NCI-H146 (cell line): ENCODE measurements at places on chromosomes 13 and 19.

GRCh38 chr13:48625413-48626076, 28.2 kb upstream of the CYSLTR2 start:
- no peak for DNase-seq

GRCh38 chr19:18735752-18736151, 52.3 kb downstream of the CRTC1 start:
- DNase-seq, result no peak

DNA sequence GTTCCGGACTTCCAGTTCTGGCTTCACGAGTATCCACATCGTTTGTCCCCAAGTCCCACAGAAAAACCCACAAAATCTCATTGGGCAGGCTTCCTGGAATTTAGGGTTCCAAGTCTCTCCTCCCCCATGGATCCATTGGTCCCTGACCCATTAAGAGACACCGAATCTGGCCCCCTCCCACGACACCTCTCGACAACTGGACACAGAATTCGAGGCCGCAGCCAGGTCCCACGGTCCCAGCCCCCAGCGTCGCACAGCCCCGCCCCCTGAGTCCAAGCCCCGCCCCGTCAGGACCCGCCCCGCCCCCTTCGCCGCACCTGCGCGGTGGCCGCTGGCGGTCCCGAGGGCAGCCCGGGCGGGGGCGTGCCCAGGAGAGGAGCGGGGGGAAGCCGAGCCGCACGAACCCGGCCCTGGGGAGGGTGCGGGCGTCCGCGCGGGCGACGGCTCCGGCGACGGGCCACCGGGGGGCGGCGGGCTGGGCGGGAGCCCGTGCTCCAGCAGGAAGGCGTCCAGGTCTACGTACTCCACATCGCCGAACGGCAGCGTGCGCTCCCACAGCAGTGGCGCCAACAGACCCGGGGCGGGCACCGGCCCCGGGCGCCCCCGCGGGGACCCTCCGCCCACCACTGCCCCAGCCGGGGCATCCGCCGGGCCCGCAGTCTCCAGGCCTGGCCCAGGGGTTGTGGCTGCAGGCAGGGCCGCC, 1.8 kb downstream of the DBP start:
- DNase-seq, result peak; percentile 80

DNA sequence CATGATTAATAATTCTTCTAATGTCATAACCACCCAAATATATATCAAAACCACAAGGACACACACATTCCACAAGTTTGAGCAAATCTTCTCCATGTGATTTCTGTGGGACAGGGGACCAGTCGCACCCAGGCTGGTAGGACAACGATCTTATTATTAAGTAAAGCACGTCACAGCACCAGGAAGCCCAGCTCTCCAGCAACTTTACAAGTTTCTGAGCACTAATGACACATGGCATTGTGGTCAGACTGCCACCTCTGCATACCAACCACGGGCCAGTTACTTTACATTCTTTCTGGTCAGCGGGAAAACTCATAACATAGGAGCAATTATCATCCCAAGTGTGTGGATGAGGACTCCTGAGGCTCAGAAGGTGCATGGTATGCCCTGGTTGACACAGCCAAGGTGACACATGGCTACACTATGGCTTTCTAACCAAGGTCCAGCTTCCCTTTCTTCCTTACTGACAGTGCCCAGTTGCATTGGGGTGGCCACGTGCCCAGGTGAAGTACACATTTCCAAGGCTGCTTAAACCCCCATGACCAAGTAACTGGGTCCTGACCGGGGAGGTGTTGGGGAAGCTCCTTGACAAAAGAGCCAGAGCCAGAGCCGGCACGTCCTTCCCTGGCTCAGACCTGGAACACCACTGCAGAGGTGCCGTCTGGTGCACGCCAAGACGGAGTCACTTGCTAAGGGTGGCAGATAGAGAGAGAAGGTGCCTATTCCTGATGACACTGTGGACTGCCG, 27.4 kb downstream of the LATS2 start:
- no peak for DNase-seq

- peak; percentile 86 for DNase-seq
These were observed 21.4 kb downstream of the MAP4K1 start for GRCh38 chr19:38596057-38596981.

DNA sequence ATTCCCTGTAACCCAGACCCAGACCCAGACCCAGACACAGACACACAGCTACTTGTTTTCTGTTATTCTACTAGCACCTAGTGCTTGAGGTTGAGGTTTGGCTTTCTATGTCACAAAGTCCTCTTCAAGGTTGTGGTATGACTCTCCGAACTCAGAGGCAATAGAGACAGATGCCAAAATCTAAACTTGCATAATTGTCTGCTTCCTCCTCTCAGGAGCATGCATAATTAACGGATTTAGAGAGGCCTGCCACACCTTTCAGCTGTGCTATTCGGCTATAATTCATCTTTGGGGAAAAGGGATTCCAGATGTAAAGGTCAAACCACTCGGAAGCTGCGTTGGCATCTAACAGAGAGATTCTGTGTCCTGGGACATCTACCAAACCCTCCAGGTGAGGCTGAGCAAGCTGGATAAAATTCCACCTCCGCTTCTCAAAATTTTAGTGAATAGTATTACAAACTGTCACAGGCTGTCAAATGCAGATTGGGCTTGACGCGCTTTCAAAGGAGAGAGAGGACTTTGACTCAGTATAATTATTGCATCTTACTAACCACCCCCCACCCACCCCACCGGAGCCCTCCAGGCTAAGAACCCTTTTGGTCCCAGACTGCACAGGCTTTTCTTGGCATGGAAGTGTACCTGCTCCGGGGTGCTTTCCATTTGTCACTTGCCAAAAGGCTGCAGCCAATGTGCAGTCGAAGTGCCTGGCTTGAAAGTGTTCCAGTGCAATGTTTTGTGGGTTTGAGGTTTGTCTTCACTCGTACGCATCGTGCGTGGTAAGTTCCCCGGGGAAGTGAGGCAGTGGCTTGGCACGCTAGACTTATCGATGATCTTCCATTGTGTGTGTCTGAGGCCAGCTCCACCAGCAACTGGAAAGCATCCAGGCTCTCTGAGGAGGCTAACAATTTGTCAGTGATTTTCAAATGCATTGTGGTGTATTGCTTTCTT, 194.1 kb downstream of the TDRD3 start:
- no peak for DNase-seq

DNA sequence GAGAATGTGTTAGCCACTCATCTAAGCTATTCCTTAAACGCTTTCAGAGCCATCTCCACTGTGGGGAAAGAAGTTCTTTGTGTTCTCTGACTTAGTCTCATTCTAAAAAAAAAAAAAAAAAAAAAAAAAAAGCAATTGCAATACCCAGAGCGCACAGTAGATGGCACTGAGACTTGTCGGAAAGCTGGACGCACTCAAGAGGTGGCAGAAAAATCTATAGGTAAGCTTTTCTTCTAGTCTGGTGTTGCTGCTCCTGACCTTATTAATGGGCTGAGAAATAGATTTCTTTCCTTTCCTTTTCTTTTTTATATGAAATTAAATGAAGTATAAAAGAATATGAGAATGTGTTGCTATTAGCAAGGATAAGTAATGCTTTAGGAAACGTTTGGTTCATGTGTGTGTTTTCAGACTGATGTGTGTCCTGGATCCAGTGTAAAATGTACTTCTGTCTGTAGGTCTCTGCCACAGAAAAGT, 4.7 kb upstream of the GJB2 start:
- DNase-seq, result peak; percentile 40

- no peak for DNase-seq
These were observed 53.5 kb upstream of the SOX21 start for GRCh38 chr13:94765814-94766213.

DNA sequence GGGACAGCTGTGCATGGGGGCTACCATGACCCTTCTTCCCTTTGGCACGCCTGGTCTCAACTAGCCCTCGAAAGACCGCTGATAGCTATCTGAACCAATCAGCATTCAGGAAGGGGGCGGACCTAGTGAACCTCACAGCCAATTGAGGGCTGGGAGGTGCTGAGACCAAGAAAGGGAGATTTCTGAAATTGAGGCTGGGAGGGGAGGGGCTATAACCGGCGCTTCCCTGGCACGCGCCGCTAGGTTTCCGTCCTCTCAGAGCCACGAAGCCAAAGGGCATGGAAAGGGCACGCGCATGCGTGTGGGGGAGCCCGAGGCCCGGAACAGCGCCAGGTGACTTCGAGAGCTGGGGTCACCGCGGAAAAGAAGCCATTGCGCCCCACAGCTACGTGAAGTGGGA, 4.2 kb upstream of the PAFAH1B3 start:
- DNase-seq, result no peak

DNA sequence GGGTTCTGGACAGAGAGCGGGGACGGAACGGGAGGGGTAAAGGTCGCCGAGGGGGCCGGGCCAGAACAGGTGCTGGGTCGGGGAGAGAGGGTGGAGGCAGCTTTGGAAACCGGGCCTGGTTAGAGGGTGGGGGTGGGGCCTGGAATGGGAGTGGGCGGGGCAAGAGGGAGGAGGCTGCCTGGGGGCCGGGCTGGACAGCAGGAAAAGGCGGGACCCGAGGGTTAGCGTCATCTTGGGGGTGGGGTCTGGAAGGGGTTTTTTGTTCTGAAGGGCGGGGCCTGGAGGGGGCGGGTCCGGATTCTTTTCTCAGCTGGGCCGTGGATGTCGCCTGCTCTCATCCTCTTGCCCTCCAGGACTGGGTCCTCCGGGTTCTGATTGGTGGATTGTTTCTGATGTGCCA, 4.3 kb upstream of the ZNF813 start:
- peak; percentile 16 for DNase-seq

DNA sequence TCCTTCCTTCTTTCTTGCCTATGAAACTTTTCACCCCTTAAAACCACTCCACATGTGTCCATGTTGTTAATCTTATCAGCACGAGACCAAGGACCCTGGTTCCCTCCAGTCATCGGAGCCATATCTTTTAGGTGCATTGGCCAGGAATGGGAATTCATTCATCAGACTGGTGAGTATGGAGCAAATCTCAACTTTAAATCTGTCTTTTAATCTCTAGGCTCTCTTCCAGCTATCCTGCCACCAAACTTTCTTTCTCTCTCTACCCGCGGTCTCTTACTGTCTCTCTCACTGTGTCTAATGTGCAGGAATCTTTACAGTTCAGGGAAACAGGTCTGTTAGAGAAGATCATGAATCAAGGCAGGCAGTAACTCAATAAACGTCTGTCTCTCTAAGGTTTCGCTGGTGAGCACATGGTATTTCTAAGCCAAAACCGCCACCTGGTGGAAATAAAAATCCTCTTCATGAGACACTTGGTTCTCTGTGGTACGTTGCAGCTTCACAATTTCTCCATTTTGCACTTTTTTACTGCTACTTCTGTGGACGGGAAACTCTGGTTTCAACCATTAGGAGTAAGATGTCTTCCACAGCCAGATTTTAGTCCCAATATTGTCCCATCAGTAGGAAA, 16.1 kb downstream of the LGALS16 start:
- DNase-seq, result peak; percentile 86

GRCh38 chr19:16915135-16915534, 26.3 kb downstream of the F2RL3 start:
- no peak for DNase-seq

DNA sequence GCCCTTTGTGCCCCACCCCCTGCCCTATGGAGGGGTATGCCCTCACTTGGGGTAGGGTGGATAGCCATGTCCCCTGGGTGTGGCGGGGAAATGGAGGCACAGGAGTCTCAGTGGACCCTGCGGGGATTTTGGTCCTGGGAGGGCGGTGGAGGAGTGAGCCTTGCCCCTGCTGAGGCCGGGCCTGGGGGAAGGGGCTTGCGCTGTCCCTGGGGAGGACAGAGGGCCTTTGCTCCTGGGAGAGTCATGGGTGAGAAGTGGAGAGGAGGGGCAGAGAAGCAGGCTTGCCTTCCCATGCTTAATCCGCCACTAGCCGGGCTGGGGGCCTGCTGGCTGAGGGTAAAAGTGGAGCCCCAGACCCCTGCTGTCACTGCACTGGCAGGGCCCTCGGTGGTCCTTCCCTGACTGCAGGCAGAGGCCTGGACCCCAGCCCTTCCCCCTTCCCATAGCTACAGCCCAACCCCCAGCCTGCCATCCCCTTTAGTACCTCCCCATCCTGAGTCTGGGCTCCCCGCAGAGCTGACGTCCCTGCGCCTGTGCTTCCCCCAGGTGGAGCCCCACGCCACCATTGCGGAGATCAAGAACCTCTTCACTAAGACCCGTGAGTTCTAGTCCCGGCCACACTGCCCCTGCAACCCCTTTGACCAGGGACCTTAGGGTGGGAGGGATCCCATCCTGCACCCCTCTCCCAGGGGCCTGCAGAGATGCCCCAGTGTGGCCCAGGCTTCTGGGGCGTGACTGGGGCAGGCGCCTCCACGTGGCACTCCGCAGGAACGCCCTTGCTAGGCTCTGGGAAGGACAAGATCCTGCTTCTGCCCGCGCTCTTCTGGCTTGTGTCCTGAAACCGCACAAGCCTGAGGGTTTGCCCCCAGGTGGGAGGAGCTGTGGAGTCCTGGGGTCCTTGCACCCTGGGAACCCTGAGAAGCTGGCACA, 8.9 kb downstream of the NDUFB7 start:
- no peak for DNase-seq

GRCh38 chr13:32017474-32017873, 14.1 kb upstream of the FRY start:
- no peak for DNase-seq

DNA sequence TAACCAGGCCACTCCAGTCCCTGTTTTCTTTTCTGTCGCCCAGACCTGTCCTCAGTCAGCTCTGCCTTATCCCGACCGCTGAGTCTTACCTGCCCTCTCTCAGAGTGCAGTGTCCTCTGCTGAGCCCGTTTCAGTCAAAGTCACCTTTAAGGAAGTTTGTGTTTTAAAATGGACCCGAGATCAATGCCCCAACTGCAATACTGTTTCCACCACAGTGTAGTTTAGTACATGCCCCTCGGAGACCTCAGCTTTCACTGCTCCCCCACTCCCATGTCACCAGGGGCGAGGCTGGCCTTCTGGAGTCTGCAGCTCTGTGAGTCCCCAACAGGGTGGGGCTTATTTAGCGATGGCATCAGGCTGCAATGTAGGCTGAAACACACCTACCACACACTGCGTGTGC, 248.4 kb upstream of the TSHZ3 start:
- no peak for DNase-seq

DNA sequence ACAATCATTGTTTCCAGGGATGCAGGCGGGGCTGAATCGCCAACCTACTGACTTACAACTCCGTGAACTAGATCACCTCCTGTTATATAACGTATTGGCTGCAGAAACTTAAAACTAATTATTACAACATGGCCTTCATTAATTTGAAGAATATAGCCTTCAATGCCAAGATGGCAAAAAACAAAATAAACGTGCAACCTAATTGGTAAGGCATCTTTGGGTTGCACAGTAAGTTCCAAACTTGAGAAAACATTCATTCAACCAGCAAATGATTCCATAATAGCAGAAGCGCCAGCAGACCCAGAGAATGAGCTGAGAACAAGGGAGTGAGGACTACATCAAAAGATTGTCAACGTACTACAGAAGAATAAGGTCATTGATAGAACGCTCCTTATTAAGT, 39.8 kb downstream of the DACH1 start:
- DNase-seq, result no peak
